ENCODE measurements at places on chromosomes 1 and 21.

DNA sequence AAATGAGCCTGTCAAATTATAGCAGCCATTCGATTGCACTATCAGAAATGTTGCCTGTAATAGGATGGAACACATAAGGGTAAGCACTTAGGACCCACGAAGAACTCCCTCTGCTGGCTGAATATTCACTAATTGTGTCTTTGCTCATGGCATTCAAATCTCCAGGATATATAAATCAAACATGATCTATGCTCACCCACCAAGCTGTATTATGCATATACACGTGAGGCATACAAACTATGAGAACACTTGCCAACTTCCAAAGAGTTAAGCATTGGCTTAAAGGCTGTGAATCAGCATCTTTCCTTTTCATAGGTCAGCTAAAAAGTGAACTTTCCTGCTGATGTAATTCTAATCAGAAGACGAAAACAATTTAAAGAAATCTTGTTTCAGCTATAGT, 34.5 kb downstream of the TMPRSS15 start:
- DNase-seq, result no peak

- DNase-seq, result no peak
Observed at GRCh38 chr1:24191860-24192259, 4.8 kb upstream of the IFNLR1 start.

GRCh38 chr1:234643111-234643849, 33.3 kb upstream of the IRF2BP2 start:
- DNase-seq, result no peak

- DNase-seq, result no peak
Observed at GRCh38 chr1:210236386-210236839, 3.8 kb downstream of the SERTAD4 start.

DNA sequence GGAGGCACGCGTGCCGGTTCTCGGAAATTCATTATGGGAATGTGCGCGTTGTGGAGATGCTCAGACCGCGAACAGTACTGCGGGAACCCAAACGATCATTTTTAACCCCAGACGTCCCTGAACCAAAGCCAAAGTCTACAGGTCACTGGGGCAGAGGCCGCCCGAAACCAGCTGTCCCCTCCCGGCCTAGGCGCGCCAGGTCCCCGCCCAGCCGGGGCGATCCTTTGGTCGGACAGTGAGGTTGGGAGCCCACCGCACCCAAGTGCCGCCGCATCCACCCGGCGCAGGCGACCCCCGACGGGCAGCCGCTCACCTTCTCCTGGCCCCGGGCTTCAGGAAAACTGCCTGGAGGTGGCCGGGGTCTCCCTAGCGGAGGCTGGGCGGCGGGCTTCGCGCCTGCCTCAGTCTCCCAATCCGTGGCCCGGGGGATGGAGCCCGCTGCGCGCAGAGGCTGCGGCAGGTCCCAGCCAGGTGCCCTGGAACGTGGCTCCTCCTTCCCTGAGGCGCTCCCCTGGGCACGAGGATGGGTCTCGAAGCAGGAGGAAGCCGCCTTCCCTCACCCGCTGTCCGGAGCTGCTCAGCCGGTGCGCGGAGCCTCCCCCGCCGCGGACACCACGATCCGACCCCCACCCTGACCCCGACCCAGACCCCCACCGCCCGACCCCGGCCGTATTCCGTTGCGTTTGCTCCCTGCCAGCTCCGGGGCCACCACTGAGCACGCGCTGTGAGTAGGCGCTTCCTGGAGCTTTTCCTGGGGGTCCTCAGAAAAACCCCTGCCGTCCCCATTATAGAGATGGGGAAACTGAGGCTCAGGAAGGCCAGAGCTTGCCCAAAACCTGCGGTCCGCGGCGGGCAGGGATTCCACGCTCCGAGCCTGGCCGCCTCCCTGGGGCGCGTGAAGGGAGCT, 8.1 kb upstream of the SLX9 start:
- DNase-seq, result no peak

- no peak for DNase-seq
Observed at GRCh38 chr1:231814521-231814920, 187.9 kb downstream of the DISC1 start.

- no peak for DNase-seq
Observed at GRCh38 chr1:89171067-89171438, 4.8 kb downstream of the GBP7 start.

- no peak for DNase-seq
Observed at GRCh38 chr1:228218513-228219244, 10.8 kb downstream of the OBSCN start.

DNA sequence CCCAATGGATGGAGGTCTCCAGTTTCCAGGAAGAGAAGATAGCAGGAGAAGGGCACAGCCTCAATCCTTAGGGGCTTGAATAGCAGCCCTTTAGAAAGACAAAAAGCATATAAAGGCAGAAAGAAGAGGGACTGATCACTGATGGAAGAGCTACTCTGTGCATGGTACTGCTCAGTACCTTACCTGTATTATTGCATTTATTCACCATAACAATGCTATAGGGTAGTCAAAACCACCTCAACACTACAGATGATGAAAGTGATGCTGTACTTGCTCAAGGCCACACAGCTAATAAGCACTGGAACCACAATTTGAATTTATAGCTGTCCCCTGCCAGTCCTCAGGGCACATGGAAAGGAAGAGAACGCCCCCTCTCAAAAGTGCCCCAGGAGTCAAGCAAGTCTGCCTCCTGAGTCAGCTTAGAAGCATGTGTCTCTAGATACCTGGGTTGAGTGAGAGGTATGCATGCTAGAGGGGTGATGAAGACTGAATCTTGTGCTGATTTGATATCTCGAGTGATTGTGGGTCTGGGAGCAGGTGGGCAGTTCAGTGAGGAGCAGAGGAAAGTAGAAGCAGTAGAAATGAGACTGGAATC, 13.6 kb downstream of the DDAH1 start:
- DNase-seq, result no peak

GRCh38 chr1:184950227-184950626, 24.1 kb downstream of the NIBAN1 start:
- DNase-seq, result no peak

DNA sequence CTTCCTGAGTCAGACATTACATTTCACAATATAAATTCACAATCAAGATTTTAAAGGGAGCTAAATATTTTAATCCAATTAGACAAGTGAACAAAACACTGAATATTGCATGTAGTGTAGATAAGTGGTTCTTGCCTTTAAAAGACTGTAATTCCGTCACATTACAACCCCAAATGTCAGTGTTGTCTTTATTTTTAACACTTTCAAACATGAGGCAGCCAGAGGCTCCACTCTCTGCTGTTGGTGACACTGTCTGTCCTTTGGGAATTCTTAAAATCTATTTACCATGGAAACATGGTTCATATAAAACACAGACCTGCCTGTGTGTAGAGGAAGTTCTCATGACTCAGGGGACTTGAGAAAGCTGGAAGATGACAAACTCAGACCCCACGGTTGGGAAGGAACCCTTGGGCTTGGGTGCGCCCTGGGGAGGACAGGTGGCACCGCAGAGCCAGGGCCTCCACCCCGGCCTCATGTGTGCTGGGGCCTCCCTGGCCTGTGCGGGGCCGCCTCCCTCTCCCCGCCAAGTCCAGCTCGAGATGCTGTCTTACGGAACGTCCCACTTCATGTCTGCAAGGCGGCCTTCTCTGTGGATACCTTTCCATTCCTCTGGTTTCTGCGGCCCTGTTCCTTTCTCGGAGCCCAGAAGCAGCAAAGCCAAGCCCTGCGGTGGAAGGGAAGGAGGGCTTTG, 239.0 kb downstream of the SDCCAG8 start:
- no peak for DNase-seq

DNA sequence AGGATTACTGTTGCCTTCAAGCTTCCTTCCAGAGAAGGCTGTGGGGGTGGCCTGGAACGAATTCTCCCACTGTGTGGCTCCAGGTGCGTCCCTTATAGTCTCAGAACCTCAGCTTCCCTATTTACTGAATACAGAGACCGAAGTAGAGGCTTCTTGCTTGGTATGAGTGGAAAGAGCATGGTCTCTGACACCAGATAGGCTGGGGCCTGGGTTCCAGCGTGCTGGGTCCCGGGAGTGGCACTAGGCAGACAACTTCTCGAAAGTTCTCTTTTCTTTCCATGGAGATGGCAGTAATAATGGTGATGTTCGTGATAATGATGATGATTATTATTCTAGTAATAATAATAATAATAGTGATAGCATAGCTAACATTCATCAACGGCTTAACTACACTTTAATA, 161.7 kb downstream of the PTPRU start:
- no peak for DNase-seq

DNA sequence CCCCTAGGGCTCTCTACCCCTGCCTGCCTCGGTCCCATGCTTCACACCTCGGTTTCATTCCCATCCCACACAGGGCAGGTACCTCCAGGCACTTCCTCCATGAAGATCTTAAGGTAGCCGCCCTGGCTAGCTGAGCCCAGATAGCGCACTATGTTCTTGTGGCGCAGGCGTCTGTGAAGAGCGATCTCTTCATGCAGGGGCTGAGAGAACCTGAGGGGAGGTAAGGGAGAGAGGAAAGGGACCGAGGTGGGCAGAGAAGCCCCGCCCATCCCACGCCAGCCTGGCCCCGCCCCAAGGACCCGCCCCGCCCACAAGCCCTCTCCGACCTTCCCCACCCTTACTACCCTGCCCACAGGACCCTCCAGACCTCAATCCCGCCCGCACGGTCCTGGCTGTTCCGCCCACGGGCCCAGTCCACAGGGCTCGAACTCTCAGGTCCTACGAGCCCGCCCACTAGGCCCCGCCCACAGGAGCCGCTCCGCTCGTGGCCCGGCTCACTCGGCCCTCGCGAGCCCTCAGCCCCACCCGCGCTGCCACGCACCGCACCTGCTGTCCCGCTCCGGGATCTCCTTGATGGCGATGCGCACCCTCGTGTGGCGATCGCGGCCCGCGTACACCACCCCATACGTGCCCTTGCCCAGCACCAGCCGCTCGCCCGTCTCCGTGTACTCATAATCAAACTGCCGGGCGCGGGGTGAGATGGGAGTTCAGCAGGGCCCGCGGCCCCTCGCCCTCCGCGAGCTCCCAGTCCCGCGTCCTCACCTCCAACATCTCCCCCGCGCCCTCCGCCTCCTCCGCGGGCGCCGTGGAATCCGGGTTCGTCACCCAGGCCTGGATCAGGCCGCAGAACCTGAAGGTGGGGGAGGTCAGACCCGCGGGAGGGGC, 6.4 kb downstream of the MAP3K6 start:
- DNase-seq, result peak; percentile 76

DNA sequence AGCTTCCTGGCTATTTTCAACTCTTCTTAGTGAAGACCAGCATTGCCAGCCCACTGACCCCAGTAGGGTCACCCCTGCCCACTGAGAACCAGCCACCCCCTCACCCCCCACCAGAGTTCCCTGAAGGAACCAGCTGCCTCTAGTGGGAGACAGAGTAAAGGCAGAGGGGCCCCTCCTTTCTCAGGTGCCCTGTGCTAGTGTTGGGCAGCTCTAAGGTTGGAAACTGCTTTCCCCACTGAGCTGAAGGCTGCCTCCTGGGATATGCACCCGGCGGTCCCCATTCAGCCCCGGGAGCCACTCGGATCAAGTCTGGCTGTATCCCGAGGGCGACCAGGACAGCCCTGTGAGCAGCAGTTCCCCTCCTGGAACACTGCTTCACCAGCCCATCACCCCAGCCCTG, 111.0 kb downstream of the PGBD5 start:
- DNase-seq, result no peak

DNA sequence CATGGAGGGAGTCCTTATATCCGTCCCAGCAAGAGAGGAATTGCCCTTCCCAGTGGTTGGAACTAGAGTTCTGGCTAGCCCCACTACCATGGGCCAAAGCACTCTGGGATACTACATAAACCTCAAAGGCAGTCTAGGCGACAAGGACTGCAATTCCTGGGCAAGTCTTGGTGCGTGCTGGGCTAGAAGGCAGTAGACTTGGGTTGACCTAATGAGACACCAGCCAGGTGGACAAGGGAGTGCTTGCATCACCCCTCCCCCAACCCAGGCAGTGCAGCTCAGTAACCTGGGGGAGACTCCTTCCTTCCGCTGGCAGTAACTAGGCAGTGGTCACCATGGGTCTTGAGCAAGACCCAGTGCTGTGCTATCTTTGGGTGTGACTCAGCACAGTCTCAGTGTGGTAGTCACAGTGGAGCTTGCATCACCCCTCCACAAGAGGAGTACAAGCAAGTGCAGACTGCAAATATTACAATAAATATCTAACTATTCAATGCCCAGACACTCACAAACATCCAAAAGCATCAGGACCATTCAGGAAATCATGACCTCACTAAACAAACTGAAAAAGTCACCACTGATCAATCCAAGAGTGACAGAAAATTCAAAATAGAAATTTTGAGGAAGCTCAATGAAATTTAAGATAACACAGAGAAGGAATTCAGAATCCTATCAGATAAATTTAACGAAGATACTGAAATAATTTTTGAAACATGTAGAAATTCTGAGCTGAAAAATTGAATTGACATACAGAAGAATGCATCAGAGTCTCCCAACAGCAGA, 84.7 kb upstream of the LYPLAL1 start:
- DNase-seq, result no peak

- peak; percentile 65 for DNase-seq
Observed at GRCh38 chr1:47181095-47181954, 8.5 kb downstream of the PDZK1IP1 start.

DNA sequence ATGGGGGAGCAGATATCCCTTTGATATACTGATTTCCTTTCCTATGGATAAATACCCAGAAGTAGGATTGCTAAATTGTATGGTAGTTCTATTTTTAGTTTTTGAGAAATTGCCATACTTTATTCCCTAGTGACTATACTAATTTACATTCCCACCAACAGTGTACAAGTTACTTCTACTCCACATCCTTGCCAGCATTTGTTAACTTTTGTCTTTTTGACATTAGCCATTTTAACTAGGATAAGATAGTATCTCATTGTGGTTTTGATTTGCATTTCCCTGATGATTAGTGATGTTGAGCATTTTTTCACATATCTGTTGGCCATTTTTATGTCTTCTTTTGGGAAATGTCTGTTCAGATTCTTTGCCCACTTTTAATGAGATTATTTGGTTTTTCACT, 620.6 kb upstream of the CAMK1G start:
- no peak for DNase-seq

GRCh38 chr21:43572446-43572845, 86.8 kb downstream of the HSF2BP start:
- DNase-seq, result no peak

- no peak for DNase-seq
Observed at GRCh38 chr1:171292799-171293198, 21.2 kb upstream of the FMO4 start.

GRCh38 chr1:13514821-13515220, 1.0 kb upstream of the LRRC38 start:
- DNase-seq, result no peak

DNA sequence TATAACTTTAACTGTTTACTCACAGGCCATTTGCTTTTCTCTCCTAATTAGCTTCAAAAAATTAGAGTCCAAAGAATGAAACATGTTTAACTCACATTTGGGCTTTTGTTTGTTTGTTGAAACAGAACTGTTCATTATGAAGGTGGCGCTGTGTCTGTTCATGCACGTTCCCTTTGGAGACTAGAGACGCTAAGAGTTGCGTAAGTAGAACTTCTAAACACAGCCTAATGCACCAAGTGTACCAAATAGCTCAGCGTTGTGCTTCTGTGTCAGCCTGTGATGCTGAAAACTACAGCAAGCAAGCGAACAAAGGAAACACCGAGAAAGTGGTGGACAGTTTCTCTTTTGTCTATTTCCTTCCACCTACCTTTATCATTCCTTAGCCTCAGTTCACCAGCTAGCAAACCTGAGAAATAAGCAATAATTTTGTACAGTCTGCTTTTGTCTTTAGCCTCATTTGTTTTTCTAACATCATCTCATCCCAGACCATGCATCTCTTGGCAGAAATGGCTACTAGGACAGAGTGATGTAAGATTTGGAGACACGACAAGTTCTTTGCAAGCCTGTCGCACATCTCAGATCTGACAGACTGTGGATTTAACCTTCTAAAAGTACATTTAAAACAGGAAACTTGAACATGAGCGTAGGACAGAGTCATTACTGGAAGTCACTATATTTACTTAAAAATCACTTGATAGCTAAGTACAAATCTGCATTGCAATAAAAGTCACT, 375.1 kb downstream of the RYR2 start:
- DNase-seq, result no peak
